ENCODE measurements at places on chromosomes 16 and 17.
A peak's percentile ranks its signal among the peaks of the same experiment; 100 is the strongest.

DNA sequence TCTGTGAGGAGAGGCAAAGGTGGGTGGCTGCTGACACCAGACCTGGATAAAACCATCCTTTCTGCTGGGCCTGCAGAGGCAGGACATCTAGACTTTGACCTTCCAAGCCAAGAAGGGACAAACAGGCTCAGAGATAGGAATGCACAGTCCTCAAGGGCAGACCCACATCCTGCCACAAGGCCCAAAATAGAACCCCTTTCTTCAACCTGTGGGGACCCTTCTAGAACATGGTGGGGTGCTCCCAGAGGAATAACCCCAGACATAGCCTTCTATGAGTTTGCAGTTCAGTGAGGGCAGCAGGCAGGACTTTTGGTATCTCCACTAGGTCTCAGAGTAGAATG lies 3.8 kb upstream of the CBFB start:
- DNase-seq = no peak

- peak; percentile 71 for DNase-seq
Measured at GRCh38 chr17:59842901-59843652, 49.7 kb downstream of the TUBD1 start.

DNA sequence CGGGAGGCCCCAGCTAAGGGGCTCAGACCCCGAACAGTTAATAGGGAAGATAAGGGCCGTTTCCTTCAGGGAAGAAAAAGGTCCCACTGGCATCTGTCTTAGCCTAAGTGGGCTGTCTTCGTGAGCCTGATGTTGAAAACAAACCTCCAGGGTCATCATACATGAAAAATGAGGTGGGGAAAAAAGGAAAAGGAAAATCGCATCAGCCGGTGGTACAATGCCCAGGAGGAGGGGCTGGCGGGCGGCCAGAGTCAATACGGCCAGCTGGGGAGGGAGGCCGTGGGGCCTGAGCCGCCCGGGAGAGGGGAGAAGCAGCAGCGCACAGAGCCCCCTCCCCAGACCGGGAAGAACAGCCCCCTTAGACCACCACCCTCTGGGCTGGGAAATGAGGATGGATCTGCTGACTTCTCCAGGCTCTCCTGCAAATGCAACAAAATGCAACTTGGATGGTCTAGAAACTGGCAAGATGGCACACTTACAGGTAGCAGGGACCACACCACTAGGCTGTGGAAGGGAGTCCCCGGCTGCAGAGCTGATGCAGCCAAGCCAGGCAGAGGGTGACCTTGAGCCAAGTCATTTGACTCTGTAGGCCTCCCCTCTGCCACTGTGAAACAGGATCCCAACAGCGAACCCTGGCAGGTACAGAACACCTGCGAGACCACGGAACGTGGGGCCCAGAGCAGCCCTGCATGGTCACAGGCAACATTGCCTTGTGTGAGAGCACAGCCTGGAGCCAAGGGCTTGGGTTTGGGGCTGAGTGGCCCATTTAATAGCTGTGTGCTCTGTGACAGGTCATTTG lies 448.5 kb downstream of the SOX9 start:
- no peak for DNase-seq

GRCh38 chr17:3007651-3008121 lies 55.7 kb downstream of the OR1D5 start:
- no peak for DNase-seq

GRCh38 chr17:34993031-34993430 lies 12.7 kb downstream of the LIG3 start:
- no peak for DNase-seq

DNA sequence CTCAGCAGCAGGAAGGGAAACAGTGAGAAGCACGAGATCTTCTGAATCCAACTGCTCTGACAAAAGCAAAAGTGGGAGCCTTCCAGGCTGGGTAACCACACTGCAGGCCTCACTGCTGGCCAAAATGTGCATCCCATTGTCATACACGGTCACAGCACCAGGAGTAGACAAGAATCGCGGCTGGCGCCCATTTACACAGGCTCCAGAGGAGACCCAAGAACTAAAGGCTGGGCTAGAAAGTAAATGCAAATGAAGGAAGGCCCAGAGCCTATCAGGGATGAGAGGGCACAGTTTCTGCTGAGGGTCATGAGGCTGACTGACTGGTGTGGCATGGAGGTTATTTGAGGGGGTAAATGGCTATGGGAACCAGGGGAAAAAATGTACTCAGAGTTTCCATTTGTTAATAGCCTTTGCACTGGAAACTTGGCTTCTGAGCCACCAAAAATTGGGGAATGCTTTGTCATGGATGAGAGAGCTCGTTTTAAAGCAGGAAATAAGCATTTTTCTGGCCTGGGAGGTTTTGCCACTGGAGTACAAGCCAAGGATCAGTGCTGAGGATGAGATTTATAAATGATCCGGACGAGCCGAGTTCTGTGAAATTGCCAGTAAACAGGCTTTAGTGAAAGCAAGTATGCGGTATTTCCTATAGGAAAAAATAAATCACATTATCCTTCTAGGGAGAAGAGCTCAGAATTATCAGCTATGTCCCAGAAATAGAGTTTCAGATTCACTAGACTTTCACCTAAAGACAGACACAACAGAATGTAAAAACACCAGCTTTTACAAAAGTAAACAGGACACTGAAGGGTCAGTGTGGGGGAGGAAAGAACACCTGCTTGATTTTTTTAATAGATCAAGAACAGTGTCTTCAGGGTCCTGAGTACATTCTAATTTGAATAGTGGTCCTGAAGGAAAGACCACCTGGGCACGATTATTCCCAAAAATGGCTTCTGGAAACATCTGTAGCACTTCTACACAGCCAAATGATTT lies 66.9 kb upstream of the GSG1L start:
- no peak for DNase-seq

DNA sequence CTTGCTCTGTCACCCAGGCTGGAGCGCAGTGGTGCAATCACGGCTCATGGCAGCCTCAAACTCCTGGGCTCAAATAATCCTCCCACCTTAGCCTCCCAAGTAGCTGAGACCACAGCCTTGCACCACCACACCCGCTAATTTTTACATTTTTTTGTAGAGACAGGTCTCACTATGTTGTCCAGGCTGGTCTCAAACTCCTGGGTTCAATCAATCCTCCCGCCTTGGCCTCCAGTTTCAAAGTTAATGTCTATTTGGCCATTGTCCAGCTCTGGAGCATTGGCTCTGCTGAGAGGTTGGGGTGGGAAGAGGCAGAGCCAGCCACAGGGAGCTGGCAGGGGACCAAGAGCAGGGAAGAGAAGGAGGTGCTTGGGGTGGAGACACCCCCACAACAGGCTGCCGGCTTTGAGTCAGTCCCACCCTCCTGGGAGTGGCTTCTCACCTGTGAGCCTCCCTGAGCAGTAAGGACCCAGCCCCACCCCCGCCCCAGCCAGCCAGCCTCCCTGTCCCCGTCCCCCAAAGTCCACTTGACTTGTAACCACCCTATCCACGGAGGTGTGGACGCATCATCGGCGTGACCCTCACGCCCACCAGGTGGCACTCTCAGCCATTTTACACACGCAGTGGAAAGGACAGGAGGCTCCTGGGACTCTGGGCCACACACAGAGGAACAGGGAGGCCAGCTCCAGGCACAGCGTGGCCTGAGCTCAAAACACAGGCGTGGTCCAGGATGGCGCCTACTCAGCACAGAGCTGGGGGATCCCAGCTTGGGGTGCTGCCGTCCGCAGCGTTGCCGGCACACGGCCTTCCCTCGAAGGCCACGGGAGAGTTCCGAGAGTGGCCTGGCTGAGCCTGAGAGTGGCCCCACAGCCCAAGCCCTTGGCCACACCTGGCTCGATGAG lies 22.8 kb upstream of the PVALEF start:
- DNase-seq = peak; percentile 74

DNA sequence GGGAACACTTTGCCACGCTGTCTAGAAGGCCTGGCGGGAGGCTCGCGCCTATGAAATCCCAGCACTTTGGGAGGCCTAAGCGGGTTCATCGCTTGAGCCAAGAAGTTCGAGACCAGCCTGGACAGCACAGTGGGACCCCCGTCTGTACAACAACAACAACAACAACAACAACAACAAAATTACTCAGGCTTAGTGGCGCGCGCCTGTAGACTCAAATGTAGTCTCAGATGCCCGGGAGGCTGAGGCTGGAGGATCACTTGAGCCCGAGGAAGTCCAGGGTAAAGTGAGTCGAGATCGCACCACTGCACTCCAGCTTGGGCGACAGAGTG lies 297 bp upstream of the SLFN13 start:
- DNase-seq = no peak

DNA sequence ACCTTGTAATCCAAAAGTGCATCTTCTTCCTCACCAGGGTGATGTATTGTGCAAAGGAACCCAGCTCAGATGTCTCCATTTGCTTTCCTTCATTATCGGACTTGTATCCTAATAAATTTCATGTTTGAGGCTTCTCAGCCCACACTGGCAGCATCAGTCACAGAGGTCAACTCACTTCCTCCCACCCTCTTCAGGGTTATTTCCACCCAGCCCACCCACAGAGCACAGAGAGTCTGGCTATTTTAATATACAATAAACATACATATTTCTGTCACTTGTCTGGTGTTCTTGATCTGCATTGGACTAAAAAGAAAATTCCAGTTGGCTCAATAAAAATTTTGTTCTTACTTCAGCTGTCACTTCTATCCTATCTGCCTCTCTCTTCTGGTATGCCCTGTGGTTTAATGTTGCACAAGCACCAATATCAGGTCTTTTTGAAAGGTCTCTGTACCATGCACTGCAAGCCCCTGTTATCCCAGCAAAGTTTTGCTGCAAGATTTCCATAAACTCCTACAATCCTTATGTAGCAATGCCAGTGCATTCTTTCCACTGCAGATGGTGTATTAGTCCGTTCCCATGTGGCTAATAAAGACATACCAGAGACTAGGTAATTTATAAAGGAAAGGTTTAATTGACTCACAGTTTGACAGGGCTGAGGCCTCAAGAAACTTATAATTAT lies 201.8 kb downstream of the CDH11 start:
- DNase-seq = no peak

DNA sequence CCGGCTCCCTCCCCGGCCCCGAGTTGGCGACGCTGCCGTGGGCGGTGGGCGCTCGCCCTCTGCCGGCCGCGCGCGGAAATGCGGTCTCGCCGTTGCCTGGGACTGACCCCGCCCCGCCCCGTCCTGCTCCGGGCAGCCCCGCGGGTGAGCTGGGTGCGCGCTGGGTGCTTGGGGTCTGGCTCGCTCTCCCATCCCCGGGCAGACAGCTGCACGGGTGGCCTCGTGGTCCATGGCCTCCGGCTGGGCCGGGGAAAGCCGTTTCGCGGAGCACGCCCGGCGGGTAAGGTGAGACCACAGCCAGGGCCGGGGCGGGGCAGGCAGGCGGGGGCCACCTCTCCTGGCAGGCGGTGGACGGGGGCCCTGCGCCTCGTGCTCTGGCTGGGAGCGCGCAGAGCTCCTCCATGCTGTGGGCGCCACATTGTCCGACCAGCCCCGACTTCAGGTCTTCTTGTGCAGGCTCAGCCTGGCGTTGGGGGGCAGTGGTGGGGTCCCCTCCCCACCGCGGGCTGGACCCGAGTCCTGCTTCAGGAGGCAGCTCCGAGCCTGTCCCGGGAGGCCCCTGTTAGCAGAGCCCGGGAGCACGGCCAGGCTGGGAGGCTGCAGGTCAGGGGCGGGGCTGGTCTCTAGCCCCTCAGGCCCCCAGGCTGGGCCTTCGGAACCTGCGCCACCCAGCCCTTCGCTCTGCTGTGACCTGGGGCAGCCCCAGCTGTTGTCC lies 7.0 kb upstream of the C1QTNF8 start:
- peak; percentile 79 for DNase-seq

DNA sequence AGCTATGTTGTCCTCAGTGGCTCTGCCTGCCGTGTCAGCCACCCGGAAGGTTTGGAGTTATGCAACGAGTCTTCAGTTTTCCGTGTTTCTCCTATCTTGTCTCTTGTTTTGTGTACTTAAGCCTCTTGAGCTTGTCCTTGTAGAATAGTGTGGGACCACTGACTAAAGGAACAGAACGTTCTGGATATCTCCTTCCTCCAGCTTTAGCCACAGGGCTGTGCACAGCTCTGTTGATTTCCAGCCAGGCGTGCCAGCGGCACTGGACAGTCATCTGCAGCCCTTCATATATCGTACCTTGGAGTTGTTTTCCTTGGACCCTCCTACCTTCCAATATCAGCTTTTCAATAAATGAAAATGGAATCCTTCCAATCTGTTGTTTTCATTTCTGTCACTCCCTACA lies 39.8 kb downstream of the TMEM11 start:
- no peak for DNase-seq
